NCI-H69 (cell line): ENCODE measurements at places on chromosomes 6 and 20.

- DNase-seq: peak; percentile 73
Observed at GRCh38 chr20:60310560-60311349, 352.5 kb downstream of the CDH26 start.

- DNase-seq: no peak
Observed at GRCh38 chr20:48584391-48585060, 243.3 kb downstream of the PREX1 start.

GRCh38 chr6:155196911-155197310 lies 66.9 kb upstream of the CLDN20 start:
- peak; percentile 53 for DNase-seq

DNA sequence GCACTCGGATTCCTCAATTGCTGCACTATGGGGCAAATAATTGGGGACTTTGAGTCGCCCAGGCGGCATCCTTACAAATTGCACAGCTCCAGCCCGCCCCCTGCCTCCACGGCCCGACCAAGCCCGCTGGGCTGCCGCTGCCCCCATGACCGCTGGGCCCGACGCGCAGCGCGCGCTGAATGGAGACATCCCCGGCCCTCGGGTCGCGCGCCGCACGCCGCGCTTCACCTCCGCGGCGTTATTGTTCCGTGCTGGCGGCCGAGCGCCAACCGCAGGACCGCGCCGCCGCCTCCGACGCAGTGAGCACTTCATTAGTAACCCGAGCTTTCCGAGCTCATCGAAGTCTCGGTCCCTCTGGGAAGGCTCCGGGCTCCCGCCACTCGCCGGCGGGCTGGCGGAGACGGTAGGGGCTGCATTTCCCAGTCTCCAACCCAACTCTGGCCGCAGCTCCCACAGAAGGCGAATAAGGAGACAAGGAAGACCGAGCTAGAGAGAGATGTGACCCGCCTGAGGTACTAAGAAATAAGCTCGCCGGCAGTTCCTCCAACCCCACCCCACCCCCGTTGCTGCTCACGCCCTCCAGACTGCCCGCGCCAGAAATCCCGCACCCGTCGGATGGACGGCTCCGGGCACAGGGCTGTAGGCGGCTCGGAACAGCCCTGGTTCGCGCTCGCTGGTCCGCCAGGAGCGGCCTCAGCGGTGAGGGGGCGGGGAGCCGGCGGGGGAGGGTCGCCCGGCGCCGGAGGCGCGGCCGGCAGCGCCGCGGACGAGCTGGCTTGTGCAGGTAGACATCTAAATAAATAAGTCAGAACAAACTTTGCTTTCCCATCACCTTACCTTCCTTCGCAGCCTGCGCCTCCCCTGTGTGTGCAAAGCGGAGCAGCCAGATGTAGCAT lies 703 bp downstream of the EPHA7 start:
- peak; percentile 88 for DNase-seq
